NCI-H774 (cell line): ENCODE measurements at places on chromosomes 1 and 21.

DNA sequence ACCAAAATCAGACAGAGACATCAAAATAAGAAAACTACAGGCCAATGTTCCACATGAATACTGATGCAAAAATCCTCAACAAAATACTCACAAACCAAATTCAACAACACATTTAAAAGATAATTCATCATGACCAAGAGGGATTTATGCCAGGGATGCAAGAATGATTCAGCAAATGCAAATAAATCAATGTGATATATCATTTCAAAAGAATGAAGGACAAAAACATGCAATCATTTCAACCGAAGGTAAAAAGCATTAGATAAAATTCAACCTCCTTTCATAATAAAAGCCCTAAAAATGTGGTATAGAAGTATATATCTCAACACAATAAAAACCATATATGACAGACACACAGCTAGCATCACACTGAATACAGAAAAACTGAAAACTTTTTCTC, 81.5 kb upstream of the LYPLAL1 start:
- DNase-seq, result no peak

- DNase-seq, result no peak
These were observed 153.3 kb downstream of the GRIK3 start for GRCh38 chr1:36881068-36881405.

DNA sequence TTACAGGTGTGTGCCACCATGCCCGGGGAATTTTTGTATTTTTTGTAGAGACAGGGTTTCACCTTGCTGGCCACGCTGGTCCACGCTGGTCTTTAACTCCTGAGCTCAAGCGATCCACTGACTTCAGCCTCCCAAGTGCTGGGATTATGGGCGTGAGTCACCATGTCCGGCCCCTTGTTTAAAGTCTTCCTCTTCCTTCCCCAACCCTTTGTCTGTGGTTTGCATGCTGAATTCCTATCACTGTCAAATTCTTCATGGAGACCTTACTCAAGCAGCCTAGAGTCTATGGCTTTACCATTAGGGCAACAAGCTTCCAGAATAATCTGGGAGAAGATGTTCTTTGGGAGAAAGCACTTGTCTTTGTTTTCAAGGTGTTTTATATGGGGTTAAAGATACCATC, 34.7 kb downstream of the B3GALT5 start:
- DNase-seq, result no peak

DNA sequence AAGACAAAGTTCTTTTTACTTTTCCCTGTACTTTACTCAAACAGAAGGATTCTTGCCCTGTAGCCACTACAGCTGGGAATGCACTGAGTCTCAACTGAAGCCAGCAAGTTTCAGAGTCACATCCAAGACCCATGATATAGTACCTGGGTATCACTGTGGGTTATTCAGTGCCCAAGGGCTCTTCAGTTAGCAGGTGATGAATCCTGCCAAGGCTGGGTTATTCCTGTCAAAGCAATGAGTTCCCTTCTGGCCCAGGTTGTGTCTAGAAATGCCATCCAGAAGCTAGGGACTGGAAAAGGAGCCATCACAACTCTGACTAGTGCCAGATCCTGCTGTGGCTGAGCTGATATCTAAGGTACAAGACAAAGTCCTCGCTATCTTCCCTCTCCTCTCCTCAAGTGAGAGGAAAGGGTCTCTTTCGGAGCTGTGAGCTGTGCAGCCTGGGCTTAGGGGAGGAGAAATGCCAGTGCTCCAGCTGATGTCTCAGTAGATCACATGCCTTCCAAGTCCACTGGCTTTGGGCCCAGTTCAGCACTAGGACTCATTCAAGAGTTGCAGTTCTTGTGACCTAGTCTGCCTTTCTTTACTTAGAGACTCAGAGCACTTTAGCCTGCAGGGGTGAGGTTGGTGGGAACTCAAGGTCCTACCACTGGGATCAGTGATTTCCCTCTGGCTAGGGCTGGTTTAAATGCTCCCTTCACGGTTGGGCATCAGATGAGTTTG, 369.4 kb downstream of the TBX15 start:
- no peak for DNase-seq

- no peak for DNase-seq
These were observed 61.5 kb upstream of the ARHGAP29 start for GRCh38 chr1:94298861-94299260.

- no peak for DNase-seq
These were observed 75.2 kb downstream of the NTPCR start for GRCh38 chr1:233025567-233025966.

GRCh38 chr1:113552244-113552643, 161.9 kb downstream of the MAGI3 start:
- DNase-seq, result no peak
